Heart right ventricle (tissue), 16 donors: ENCODE measurements at places on chromosomes 6 and 20. TPM values are rescaled to one million over a fixed set of nuclear protein-coding genes. Genes with fewer than 3 reads are reported as not detected.

GRCh38 chr20:1652960-1653359 is 4.6 kb downstream of the SIRPG start:
- DNase-seq, result no peak

- no peak for DNase-seq
Observed at GRCh38 chr20:53652859-53653517, 59.3 kb upstream of the ZNF217 start.

DNA sequence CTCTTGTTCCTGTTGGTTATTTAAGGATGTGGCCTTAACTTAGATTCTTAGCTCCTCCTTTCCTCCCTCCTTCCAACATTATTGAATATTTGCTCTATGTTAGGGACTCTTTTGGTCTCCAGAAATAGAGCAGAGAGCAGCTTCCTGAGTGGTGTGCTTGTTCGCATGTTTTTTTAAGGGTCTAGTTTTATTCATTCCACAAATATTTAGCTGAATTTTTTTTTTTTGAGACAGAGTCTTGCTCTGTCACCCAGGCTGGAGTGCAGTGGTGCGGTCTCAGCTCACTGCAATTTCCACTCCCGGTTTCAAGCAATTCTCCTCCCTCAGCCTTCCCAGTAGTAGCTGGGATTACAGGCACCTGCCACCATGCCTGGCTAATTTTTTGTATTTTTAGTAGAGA is 169.2 kb downstream of the ZFAND3 start:
- DNase-seq, result no peak

The NOTCH4 gene
- 33.0 TPM for polyA plus RNA-seq

The GTSF1L gene
- polyA plus RNA-seq, result not detected

The RRBP1 gene
- 29.3 TPM for polyA plus RNA-seq

- no peak for DNase-seq
Observed at GRCh38 chr6:156942266-156942665, 165.1 kb downstream of the ARID1B start.

- DNase-seq, result no peak
Observed at GRCh38 chr20:12014276-12014675, 96.6 kb downstream of the BTBD3 start.

The PTK6 gene
- not detected for polyA plus RNA-seq

DNA sequence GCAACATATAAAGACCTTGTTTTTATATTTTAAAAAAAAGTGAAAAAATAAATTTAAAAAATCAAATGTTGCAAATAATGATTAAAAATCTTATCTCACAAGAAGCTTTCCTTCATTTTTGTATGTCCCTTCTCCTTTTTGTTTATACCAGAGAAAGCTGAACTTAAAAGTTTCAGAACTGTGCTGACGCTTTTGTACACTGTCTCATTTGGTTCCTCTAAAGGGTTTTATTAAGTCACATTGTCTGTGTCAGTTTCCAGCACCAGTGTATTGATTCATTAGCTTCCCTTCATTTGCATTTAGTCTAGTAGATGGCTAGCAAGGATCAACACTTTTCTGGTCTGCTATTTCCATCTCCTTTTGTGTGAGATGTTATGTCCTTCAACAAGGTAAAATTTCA is 6.7 kb downstream of the PCED1A start:
- no peak for DNase-seq

- no peak for DNase-seq
Observed at GRCh38 chr6:63764318-63764916, 128.8 kb downstream of the PHF3 start.
